NCI-H446 (cell line): ENCODE measurements at places on chromosomes 11 and 22.

- no peak for DNase-seq
Measured at GRCh38 chr11:35185696-35186095, 46.7 kb downstream of the CD44 start.

DNA sequence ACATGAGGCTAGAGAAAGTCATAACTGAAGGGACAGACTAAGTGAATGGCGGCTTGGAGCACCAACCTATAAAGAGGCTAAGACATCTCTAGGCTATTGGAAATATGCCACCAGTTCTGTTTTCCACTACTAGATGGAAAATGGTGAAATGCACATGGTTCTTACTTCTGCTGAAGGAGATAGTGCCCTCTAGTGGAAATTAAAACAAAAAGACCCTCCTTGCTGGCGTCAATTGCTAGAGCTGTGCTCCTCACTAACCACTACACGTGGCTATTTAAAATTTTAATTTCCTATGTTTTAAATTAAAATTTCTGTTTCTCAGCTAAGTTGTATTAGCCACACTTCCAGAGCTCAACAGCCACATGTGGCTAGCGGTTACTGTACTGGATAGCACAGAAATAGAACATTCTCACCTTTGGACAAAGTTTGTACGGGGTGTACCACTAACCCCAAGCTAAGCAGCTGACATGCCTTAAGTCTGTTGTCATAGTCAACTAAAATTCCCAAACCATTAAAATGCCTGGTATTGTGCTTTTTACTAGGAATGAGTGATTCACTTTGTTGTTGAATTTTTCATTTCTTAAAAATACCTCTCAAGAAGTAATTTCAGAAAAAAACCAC is 34.1 kb upstream of the CALCA start:
- DNase-seq = no peak

DNA sequence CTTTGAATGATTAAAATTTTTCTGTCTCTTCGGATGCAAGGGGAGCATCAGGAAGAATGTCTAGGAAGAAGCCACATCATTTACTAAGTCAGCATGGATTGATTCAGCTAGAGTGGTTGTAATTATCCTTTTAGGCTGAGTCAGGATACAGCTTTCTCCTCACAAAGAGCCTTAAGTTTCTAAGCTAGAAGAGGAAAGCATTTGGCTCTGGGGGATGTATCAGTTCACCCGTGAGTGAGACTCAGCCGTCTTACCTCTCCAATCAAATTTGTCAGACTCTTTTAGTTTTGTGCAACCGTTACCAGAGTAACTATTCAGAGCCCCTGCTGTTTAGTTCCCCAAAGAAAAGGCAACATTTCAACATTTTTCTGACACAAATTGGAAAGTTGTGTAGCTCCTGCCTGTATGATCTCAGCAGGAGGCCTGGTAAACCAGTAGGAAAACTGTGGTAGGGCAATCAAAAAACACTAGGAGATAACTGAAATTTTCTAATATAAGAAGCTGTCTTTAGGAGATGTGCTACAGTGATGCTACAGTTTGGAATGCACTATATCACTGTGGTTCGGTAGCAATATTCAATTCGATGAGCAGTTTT is 432.4 kb upstream of the LUZP2 start:
- DNase-seq = no peak

GRCh38 chr22:50715250-50715649 is 22.8 kb upstream of the ACR start:
- no peak for DNase-seq

GRCh38 chr22:26887456-26887855 is 230.1 kb downstream of the MIAT start:
- no peak for DNase-seq

- no peak for DNase-seq
Measured at GRCh38 chr11:120635136-120635810, 123.7 kb downstream of the GRIK4 start.

- peak; percentile 49 for DNase-seq
Measured at GRCh38 chr11:105609341-105609781, 512 bp upstream of the GRIA4 start.

GRCh38 chr11:78149646-78150045 is 10.2 kb upstream of the ALG8 start:
- DNase-seq = no peak

DNA sequence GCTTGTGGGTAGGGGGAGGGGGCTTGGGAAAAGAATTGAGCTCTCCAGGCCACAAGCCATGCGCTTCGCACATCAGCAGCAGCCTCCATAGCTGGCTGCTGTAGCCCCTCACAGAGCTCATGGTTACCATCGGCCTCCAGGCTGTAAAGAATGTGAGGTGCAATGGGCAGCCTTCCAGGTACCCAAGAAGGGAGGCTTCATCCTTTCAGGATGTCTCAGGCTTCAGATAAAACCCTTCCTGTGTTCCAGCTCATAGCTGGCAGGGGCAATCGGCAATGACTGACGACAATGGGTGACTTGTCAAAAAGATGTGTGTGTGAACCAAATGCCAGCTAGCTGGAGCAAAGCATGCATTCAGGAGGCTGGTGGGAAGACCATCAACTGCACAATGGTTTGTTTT is 102.0 kb downstream of the TIMP3 start:
- DNase-seq = no peak

- no peak for DNase-seq
Measured at GRCh38 chr22:41862530-41863266, 29.8 kb downstream of the SREBF2 start.

DNA sequence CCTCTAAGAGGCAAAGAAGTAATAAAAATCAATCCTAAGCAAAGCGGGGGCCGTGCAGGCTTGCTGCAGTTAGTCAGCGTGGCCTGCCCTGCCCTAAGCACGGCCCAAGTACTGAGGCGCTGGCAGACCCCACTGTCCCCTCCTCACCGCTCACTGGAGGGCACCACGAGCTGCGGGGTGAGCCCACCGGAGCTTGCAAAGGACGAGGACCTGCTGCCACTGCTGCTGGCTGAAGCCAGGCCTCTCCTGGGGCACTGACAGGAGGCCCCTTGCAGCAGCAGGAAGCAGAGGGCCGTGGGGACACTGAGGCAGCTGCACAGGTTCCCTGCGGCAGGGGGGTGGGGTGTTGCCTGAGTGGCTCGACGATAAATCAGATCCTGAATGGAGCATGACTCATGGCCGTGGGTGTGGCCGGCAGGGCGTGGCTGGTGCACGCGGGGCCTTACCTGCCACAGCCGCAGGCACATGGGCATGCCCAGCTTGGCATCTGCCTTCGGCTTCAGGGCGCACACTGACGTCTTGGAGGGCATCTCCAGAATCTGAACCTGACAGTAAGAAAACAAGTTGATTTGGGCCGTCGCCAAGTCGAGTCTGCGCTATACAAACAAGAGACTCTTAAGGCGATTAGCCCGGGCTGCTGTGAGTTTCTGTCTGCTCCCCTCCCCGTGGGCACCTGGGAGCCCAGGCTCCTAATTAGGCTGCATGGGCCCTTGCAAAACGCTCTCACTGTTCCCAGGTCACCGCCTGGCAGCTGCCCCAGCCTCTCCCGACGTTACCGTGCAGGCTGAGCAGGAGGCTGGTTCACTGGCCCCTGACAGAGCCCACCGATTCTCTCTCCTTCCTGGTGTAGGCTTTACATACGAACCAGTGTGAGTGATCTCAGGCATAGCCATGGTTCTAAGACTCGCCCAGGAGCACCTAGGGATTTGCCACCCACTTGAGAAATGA is 45.9 kb downstream of the TBX1 start:
- DNase-seq = no peak

GRCh38 chr22:39362271-39362670 is 12.5 kb downstream of the SYNGR1 start:
- no peak for DNase-seq

DNA sequence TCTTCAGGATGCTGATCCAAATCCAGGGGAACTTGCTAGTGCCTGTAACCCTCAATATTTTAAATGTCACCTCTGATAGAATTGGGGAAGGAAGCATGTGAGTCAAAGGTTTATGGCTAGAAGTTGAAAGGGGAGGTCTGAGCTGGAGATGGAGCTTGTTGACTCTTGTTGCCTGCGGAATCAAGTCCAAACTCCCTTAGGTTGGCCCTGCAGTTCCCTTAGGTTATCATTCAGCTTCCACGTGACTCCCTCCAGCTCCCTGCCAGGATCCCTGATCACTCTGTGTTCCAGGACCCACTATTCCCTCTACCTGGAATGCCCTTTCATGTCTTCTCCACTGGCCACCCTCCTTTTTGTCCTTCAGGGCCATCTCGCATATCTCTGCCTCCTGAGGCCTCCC is 26.2 kb upstream of the LIPT2 start:
- DNase-seq = no peak

- no peak for DNase-seq
Measured at GRCh38 chr11:109421981-109422869, at the start of gene C11orf87. Gene C11orf87, plus strand, starts transcription at chr11:109422190. Its CDS starts 1,444 bp downstream, at chr11:109423634.

DNA sequence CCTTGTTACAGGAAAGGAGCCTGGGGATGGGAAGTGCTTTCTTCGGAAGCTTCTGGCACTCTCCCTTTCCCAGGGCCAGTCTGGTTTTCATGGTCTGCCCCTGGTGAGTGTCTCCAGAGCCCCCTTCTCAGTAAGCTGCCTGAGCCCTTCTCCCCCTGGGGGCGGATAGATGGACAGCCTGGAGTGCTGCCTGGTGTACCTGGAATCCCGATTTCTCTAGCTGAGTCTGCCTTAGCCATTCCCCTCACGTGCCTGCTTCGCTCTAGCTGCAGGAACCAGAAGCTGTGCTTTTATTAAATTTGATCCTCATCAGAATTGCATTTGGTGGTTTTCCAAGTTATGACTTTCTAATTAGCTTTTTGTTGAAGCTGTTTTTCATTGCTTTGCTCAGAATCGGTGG is 152.9 kb upstream of the NAV2 start:
- DNase-seq = no peak

- no peak for DNase-seq
Measured at GRCh38 chr22:21940521-21940920, 12.1 kb downstream of the PPM1F start.

GRCh38 chr11:74842967-74843366 is 94.3 kb downstream of the RNF169 start:
- no peak for DNase-seq

DNA sequence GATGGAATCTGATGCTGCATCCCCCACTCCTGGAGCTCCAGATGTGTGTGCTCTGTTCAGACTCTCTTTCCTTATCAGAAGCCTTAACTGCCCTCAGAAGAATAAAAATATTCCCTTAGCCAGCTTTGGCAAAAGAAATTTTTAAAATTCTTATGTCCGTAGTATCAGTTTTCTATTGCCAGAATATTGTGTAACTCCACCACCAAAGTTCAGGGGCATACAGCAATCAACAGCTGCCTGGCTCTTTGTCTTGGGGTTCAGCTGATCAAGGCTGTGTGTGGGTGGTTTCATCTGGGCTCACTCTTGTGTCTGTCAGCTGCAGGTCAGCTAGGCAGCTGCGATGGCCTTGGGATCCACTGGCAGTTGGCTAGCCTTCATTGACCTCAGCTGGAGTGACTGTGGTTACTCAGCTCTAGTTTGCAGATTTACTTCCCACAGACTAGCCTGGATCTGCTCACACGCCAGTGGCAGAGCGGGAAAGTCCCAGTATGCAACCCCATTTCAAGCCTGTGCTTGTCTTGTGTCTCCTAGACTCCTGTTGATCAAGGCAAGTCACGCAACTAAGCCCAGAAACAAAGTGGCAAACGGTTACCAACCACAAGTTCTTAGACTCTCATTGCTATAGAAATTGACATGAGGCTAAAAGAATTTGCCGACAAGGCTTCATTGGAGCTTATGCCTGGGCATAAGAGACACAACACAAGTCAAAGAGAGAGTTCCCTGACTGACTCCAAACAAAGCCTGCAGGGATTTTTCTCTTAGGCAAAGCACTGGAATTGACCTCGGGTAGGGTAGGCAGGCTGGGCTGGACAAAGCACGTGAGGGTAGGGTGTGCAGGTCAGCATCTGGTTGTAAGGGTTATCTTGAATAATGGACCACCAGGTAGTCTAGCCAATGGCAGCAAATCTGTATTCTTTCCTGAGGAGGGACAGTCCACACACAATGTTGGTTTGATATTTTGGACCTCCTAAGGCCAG is 7.5 kb downstream of the TMEM138 start:
- DNase-seq = no peak

- DNase-seq = no peak
Measured at GRCh38 chr22:31148488-31148887, 8.2 kb upstream of the PLA2G3 start.

GRCh38 chr11:48013269-48013901 is 33.0 kb downstream of the PTPRJ start:
- no peak for DNase-seq

GRCh38 chr11:103633819-103634590 is 402.4 kb upstream of the DDI1 start:
- DNase-seq = no peak

GRCh38 chr22:47672526-47672925 is 910.1 kb downstream of the TBC1D22A start:
- DNase-seq = no peak

- DNase-seq = peak; percentile 1
Measured at GRCh38 chr11:125224391-125225021, 60.0 kb downstream of the PKNOX2 start.

GRCh38 chr11:27847496-27847895 is 147.2 kb upstream of the BDNF start:
- DNase-seq = no peak

DNA sequence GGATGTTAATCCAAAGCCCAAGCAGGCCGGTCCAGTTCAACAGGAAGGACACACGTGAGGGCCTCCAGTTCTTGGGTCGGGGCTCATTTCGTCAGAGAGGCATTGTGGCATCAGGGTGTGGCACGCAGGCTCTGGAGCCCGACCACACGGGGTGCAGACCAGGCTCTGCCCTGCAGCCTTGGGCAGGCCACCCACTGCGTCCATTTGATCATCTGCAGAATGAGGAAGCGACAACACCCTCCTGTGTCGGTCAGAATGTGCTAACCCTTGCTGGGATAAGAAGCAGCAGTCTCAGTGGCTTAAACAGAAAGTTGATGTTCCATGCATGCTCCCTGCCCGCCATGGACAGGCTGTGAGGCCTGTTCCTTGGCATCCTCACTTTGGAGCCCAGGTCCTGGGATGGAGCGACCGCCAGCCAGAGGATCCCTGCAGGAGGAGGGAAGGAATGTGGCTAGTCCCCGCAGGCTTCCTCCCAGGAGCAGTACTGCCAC is 10.8 kb downstream of the RIBC2 start:
- no peak for DNase-seq

DNA sequence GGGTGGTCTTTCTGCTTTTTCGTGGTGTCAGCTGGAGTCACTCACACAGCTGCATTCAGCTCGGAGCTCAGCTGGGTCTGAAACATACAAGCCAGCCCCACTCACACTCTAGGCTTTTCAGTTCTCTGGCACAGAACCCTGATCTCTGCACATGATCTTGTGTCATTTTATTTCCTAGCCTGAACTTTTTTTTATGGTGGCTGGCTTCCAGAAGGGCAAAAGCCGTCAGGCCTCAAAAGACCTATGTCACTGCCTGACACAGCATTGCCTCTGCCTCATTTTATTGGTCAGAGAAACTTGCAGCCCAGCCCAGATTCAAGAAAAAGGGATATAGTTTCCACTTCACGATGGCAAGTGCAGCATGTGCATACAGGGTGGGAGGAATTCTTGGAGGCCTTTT is 117.8 kb downstream of the NTM start:
- DNase-seq = no peak

DNA sequence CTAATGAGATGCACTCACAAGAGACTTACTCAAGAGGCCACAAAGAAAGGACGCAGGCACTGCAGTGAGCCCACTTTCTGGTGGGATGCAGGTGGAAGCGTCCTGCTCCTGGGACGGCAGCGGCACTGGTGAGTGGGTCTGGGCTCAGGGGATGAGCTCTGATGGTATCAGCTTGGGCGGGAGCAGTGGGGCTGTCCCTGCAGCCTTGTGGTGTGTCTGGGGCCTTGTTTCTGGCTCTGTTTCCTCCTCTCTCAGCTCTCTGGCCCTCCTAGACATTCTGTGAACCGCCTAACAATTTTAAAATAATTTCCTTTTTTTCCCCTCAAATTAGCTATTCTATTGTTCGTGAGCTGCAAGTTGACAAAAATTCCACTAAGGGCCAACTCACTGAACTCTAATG is 8.8 kb upstream of the ST14 start:
- DNase-seq = no peak

- no peak for DNase-seq
Measured at GRCh38 chr11:103903621-103904323, 132.7 kb upstream of the DDI1 start.
